Non-pigmented ciliary epithelial cell (primary cell): ENCODE measurements at places on chromosomes 2 and 18.

DNA sequence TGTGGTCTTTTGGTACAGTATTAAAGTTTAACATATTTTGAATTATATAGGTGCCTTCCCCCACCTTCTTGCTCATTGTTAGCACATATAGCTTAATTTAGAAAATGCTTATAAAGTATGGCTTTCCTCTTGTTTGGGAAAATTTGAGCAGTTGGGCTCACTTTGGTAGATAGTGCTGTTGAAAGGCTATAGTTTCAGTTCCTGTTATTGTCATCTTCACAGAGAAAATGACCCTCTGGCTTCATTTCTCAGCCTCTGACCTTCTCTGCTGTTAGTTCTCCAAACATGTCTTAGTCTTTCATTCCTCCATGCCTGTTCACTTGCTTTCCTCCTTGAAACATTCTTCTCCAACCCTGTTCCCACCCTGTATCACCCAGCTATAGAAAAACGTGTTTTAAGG, 200.6 kb downstream of the WDR7 start:
- no peak for DNase-seq

DNA sequence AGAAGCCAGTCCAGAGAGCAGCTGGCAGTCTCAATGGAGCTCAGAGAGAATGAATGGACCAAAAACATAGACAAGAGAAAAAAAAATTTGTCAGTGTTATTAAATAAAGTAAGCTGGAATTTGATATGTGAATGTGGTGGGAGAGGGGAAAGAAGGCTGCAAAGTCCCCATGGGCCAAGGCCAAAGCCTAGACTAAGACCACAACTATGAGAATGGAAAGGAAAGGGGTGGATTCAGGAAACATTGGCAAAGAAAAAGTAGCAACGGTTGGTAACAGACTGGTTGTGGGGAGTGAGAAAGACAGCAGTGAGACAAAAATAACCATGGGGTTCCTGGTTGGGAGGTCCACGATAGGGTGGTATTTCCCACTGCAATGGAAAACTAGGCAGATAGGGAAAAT, 47.0 kb downstream of the ZEB2 start:
- no peak for DNase-seq

GRCh38 chr2:142980246-142981068, 103.0 kb downstream of the KYNU start:
- no peak for DNase-seq

GRCh38 chr2:134372611-134373131, 118.8 kb downstream of the MGAT5 start:
- peak; percentile 55 for DNase-seq

DNA sequence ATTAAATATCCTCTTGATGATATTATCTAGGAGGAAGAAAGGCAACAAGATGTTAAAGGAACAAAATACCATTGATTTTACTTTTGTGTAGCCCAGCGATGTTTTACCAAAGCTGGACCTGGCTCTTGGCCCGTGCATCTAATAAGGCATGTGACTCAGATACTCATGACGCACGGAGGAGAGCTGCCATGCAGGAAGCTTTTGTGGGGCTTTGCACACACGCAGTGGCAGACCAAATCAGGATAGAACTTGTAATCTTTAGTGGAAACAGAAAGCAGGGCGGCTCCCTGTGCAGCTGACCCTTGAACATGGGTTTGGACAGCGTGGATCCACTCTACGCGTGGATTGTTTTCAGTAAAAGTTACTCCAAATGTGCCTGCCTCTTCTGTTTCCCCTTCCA, 190.0 kb downstream of the NAPG start:
- DNase-seq = no peak

DNA sequence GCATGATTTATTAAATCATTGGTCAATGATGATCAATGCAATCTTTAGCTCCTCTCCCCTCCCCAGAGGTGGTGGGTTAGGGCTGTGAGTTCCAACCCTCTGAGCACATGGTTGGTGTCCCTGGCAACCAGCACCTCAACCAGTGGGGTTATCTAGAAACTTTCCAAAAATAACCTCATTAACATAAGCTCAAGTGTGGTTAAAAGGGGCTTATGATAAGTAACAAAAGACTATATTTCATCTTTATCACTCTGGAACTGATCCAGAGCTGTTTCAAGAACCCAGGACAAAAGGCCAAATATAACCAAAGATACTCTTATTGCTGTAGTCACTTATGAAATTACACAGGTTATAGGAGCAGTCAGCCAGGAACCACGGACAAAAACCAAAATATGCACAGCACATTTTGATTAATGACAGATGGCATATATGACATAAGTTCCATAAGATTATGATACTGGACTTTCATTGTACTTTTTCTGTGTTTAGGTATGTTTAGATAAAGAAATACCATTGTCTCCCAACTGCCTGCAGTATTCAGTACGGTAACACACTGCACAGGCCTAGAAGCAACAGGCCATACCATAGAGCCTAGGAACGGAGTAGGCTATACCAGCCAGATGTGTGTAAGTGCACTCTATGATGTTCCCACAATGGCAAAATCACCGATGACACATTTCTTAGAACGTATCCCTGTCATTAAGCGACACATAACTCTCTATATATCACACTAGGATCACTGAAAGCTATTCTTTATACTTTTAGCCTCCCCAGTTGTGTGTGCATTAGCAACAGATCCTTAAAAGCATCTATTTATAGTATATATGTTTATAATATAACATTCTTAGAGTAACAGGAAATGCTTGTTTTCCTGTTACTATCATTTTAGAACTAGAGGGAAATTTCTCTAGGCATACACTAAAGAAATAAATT, 31.9 kb downstream of the KIDINS220 start:
- no peak for DNase-seq

DNA sequence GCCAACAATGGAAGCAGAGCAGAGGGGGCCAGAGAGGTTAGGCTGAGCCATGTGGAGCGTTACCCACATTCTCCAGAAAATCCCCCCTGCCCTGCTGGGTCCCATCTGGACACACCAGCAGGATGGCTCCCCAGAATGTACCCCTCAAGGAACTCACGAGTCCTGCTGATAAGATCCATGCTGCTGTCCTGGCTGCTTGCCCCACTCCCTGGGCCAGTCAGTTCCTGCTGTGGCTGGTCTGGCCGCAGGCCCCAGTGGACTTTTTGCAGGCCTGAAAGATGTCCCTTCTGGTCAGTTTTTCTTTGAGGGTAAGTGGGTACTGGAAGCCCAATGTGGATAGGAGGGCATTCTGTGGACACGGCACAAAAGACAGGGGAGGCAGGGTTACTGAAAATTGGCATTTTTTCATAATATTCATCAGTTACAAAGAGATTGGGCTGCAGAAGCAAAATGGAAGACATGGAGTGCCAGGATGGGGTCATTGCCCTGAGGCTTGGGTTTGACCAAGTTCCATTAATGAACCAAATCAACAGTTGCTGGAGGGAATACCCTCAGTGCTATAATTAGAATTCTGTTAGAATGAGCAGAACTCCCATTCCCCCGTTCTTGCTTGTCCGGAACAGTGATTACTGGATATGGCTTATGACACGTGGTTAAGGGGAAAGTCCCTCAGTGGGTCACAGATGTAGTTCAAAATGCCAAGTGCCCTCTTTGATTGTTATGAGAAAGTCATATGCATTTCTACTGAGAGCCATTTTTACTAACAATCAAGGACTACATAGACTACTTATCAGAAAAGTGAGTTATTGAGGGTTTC, 38.7 kb downstream of the SLC4A5 start:
- DNase-seq = no peak

- no peak for DNase-seq
Measured at GRCh38 chr2:34848132-34848531, 1249.0 kb upstream of the FAM98A start.

DNA sequence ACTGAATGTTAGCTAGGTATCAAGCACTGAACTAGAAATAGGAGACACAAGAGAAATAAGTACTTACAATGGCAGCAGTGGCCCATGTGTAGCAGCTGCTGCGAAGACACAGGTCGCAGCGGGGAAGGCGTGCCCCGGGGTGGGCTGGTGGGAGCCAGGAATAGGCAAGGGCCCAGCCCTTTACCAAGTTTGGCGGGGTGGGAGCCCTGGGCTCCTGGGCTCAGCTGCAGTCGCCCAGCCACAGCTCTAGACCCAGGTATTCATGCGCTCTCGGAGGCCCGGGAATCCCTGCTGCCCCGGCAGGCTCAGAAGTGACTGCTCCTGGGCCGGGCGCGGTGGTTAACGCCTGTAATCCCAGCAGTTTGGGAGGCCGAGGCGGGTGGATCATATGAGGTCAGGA, 1287.3 kb downstream of the CNTNAP5 start:
- no peak for DNase-seq

- peak; percentile 84 for DNase-seq
Measured at GRCh38 chr2:217261452-217261851, 401.6 kb upstream of the TNP1 start.

DNA sequence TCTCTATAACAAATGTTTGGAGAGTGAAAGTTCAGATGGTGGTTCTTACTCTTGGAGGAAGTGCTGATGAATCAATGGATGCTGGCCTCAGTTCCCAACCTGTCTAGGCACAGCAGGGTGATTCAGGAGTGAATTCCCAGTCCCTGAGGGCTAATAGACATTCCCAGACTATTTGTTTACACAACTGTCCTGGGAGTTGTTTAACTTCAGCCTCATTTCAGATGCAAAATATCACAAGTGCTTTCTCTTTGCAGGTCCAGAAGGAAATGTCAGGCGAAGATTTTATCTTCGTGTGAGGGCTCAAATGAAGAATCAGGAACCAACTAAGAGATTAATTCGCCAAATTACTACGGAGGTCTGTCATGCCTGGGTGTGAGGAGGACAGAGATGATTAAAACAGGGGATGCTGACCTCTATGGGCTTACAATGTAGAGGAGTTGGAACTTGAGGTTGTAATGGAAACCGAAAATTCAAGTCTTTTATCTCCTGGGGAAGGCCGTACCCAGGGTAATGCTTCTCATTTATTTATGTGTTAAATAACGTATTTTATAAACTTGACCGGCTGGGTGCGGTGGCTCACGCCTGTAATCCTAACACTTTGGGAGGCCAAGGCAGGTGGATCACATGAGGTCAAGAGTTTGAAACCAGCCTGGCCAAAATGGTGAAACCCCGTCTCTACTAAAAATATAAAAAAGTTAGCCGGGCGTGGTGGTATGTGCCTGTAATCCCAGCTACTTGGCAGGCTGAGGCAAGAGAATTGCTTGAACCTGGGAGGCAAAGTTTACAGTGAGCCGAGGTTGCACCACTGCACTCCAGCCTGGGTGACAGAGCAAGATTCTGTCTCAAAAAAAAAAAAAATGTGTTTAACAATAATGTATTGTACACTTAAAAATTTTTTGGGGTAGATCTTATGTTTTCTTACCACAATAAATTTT, 38.7 kb upstream of the SLC1A4 start:
- DNase-seq = no peak

- DNase-seq = no peak
Measured at GRCh38 chr18:54718408-54718773, 109.9 kb upstream of the RAB27B start.

DNA sequence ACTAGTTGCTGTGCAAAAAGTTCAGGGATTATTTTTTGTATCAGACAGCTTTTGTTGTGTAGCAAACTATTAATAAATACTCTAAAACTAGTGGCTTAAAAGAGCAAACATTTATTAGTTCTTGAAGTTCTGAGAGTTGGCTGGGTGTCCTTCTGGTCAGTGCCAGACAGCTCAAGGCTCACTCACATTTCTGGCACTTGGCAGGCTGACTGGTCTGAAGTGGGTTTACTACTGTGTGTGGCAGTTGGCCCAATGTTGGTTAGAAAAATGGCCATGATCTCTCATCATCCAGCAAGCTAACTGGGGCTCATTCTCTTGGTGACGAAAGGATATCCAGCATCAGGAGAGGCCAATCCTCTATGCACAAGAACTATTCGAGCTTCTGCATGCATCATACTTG, 71.4 kb upstream of the ZNF385B start:
- DNase-seq = no peak

DNA sequence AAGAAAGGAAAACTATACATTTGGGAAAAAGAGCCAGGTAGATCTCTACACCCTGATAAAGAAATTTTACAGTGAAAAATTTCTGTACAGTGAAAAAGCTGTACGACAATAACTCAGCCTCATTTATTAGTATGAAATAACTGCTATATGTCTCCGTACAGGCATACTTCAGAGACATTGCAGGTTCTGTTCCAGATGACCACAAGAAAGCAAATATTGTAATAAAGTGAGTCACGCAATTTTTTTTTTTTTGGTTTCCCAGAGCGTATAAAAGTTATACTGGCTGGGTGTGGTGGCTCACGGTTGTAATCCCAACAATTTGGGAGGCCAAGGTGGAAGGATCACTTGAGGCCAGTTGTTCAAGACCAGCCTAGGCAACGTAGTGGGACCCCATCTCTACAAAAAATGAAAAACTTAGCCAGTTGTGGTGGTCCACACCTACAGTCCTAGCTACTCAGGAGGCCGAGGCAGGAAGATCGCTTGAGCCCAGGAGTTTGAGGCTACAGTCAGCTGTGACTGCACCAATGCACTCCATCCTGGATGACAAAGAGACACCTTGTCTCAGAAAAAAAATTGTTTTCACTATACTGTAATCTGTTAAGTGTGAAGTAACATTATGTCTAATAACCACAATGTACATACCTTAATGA, 28.2 kb upstream of the AMMECR1L start:
- no peak for DNase-seq

GRCh38 chr2:229267080-229267479, 4.0 kb downstream of the PID1 start:
- no peak for DNase-seq

DNA sequence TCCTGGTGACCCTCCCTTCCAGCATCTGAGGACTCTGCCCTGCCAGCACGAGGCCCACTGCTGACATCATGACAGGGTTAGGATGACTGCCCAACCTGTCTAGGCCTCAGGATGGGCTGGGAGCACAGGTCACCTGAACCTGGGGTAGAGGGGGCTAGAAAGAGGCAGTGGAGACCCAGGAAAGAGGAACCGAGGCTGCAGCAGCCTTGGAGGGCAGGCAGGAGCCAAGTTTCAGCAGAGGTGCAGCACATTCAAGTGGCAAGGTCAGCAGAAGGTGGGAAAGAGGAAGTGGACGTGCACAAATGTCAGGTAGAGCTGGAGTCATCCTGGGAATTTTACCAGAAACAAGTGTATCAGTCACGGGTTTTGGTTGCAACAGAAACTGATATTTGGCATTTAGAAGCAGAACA, 13.6 kb upstream of the RAB10 start:
- no peak for DNase-seq

GRCh38 chr18:32343634-32344033, 127.0 kb downstream of the GAREM1 start:
- DNase-seq = no peak

DNA sequence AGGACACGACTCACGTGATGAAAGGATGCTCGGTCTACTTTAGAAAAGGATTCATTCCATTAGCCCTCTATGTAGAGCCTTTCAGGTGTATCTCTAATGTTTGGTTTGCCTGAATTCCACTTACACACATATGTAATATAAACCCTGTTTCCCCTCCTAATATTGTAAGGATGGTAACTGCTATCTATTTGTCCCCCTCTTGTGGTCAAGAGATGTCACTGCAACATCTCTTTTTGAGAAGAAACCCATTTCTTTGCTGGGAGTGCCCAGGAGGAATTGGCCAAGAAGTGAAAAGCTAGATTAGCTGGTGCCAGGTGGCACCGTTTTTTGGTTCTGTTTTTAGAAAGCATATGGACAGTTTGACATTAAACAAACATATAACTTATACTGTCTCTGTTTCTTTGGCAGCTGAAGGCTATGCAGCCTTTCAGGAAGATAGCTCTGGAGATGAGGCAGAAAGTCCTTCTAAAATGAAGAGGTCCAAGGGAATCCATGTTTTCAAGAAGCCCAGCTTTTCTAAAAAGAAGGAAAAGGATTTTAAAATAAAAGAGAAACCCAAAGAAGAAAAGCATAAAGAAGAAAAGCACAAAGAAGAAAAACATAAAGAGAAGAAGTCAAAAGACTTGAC, 41.2 kb downstream of the RALBP1 start:
- DNase-seq = no peak
